Activated CD4-positive, alpha-beta memory T cell treated with anti-CD3 and anti-CD28 coated beads, Interleukin-2, amount 10 ng/mL, durations not matched to agents 7 days and 5 days (primary cell): ENCODE measurements at places on chromosomes 13 and 19. TPM values are rescaled to one million over a fixed set of nuclear protein-coding genes. Genes with fewer than 3 reads are reported as not detected.

DNA sequence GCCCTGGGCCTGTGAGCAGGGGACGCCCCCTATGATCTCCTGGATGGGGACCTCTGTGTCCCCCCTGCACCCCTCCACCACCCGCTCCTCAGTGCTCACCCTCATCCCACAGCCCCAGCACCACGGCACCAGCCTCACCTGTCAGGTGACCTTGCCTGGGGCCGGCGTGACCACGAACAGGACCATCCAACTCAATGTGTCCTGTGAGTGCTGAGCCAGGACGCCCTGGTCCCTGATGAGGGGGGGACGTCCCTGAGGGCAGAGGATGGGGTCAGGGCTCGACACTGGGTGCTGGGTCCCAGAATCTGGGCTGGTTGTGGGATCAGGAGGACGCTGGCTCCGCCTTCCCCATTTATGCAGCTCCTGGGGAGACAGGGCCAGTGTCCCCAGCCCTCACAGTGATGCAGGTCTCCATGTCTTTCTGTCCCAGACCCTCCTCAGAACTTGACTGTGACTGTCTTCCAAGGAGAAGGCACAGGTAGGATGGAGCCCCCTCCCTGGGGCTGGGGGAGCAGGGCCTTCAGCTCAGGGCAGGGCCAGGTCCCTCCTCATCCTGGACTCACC lies 2.5 kb downstream of the SIGLEC7 start:
- H3K27me3 ChIP-seq, result peaks cover 34% of the 10 kb centered on the region
- H3K36me3 ChIP-seq, result no peaks in the 10 kb centered on the region
- H3K4me3 ChIP-seq, result no peak overlapping the region
- H3K27ac ChIP-seq, result no peak overlapping the region
- H3K4me1 ChIP-seq, result no peaks in the 10 kb centered on the region

DNA sequence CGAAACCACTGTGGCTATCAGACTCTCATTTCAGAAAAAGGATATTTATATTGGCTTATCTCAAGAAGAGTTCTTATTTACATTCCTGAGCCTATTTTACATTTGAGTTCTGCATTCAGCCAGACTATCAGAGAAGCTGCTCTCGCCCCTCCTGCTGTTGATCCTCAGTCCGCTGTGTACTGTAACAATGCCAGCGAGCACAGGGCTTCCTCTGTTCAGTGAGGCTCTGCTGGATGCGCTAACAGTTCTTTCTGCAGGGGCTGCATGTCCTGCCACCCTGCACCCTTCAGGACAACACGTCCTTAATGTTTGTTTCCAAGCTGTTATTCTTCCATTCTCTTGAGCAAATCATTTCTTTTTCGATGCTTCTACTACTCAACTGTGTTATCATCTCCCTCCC lies 463.7 kb upstream of the SGCG start:
- no peak overlapping the region for H3K27ac ChIP-seq
- H3K36me3 ChIP-seq, result no peaks in the 10 kb centered on the region
- no peak overlapping the region for H3K4me3 ChIP-seq
- DNase-seq, result no peak

GRCh38 chr13:79870766-79871165 lies 389.8 kb downstream of the NDFIP2 start:
- H3K4me3 ChIP-seq, result no peak overlapping the region
- no peaks in the 10 kb centered on the region for H3K27me3 ChIP-seq

- H3K27ac ChIP-seq, result no peak overlapping the region
- no peaks in the 10 kb centered on the region for H3K27me3 ChIP-seq
- no peaks in the 10 kb centered on the region for H3K4me1 ChIP-seq
Observed at GRCh38 chr13:34513526-34513925, 428.5 kb upstream of the NBEA start.

- H3K27ac ChIP-seq, result no peak within 1 kb of the TSS
- H3K27me3 ChIP-seq, result peaks cover 32% of the 10 kb centered on the region
- H3K4me3 ChIP-seq, result no peak within 1 kb of the TSS
Observed at GRCh38 chr13:23433171-23434153, at the start of gene SACS. SACS (minus strand) TSS chr13:23433702; CDS start chr13:23411239, 22,463 bp downstream.

- H3K4me1 ChIP-seq, result no peaks in the 10 kb centered on the region
- H3K27ac ChIP-seq, result no peak overlapping the region
- no peak for DNase-seq
- no peaks in the 10 kb centered on the region for H3K27me3 ChIP-seq
Observed at GRCh38 chr13:34246511-34246910, 428.6 kb downstream of the RFC3 start.

- peaks cover 3% of the 10 kb centered on the region for H3K27me3 ChIP-seq
- no peak overlapping the region for H3K4me3 ChIP-seq
- no peaks in the 10 kb centered on the region for H3K4me1 ChIP-seq
- H3K27ac ChIP-seq, result no peak overlapping the region
- no peaks in the 10 kb centered on the region for H3K36me3 ChIP-seq
Observed at GRCh38 chr19:33252971-33253370, 27.3 kb upstream of the SLC7A10 start.

- peaks cover 98% of the 10 kb centered on the region for H3K4me1 ChIP-seq
- H3K27ac ChIP-seq, result peak overlapping the region; percentile 95
- H3K36me3 ChIP-seq, result peaks cover 62% of the 10 kb centered on the region
- peak overlapping the region; percentile 22 for H3K4me3 ChIP-seq
- peak; percentile 79 for DNase-seq
- no peaks in the 10 kb centered on the region for H3K27me3 ChIP-seq
Observed at GRCh38 chr19:38683393-38684077, 36.1 kb downstream of the ACTN4 start.

GRCh38 chr13:32829676-32830335 lies 186.4 kb upstream of the KL start:
- DNase-seq, result no peak
- no peaks in the 10 kb centered on the region for H3K36me3 ChIP-seq
- H3K27me3 ChIP-seq, result peaks cover 2% of the 10 kb centered on the region

SYT5 gene
- total RNA-seq, result not detected

KCNJ14 gene
- 0.73 TPM for total RNA-seq

PGLYRP1 gene
- total RNA-seq, result not detected

OR7C1 gene
- total RNA-seq, result not detected

ARRDC5 gene
- 0.85 TPM for total RNA-seq

OSCAR gene
- not detected for total RNA-seq
